Activated CD4-positive, CD25-positive, alpha-beta regulatory T cell (primary cell): ENCODE measurements at places on chromosomes 12 and 14.

DNA sequence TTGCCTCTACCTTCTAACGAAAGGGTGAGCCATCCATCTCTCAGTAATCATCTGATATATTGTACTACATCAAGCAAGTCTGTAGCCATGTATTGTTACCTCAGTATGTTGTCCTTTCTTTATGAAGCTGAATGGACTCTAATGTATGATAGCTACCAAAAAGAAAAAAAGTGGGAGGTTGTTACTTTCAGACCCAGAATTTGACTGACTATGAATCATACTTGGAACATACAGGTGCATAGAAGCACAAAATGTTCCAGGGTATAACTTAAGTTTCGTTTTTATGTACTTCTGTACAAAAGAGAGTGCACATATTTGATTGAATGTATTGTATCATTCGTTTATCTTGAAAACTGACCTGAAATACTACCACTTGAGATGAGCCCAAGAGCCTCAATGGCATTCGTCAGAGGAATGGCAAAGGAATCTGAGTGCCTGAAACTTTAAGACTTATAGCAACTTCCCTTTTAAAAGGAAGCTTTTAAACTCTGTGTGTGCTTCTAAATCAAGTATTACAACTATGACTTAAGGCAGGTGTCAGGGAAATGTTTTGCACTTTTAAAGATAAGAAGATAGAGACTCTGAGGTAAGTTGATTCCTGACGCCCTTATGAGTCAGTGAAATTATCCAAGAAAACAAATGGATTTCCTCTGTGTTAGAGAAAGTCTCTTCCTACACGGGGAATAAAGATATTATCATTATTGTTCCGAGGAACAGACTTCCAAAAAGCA, 951.5 kb downstream of the GALC start:
- no peak for DNase-seq

DNA sequence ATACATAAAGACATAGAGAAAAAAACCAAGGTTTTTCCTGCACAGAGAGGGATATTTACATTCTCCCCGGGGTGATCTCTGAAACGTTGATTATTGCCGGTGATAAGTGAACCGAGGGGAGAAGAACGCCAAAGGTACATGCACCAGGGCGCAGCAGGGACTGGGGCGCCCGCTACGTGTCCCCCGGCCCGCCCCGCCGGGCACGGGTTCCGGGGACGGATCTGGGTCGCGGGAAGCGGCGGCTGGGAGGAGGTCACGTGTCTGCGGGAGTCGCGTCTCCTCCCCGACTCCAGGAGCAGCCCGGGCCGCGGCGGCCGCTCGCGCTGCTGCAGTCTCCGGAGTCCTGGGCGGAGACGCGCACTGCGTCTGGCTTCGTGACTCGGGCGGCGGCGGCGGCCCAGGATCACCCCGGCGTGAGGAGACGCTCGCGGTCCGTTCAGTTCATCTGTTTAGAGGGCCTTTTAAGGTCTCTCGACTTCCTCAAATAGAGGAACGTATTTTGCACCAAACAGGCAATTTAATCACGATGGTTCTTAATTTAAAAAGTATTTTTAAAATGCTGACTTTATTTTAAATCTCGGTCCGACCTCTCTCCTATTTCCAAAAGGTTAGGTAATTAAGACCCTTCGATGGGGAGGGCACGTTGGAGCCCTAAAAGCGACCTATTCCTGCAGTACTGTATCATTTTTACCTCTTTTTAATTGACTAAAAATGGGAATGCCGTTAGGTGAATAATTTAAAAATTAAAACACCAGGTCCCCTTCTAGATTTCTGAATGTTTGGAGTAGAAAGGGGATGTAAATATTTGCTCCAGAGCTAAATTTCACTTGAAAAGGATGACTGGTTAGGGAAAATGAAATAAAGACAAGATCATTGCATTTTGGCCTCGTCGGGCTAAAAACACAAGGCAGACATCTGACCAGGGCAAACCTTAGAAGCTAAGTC, 1.8 kb upstream of the BHLHE41 start:
- DNase-seq: no peak

- DNase-seq: no peak
Observed at GRCh38 chr14:24693983-24694382, 60.0 kb upstream of the GZMB start.

DNA sequence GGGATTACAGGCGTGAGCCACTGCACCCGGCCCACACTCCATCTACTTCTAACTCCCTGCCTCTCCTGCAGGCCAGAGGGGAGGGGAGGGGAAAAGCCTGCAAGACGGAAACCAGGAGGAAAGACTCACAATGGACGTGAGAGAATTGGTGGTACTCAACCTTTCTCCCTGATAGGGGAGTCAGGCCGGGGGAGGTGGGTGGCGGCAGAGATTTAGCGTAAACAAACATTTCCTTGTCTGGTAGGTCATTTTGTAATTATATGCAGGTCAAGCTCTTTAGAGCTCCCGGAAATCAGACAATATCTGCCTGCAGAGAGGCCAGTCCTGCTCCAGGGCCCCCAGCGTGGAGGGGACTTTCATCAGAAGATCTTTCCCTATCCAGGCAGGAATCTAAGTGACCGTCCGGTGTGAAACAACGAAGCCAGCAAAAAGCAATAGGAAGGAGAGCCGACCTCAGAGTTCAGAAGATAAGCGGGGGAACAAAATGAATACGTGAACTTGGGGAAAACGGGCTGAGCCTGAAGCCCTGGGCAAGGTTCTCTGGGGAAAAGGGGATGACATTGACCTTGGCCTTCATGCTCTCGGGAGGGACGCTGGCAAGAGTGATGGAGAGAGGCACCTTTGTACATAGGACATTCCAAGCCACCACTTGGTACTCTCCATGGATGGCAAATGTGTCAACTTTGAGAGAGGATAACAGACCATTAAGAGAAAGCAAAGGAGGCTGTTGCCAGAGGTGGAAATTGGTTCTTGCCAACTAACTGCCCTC, 62.3 kb downstream of the SPRING1 start:
- DNase-seq: no peak

GRCh38 chr14:59904184-59904583, 15.8 kb upstream of the LRRC9 start:
- no peak for DNase-seq

GRCh38 chr14:99518441-99519346, 37.5 kb downstream of the CCNK start:
- DNase-seq: peak; percentile 82

DNA sequence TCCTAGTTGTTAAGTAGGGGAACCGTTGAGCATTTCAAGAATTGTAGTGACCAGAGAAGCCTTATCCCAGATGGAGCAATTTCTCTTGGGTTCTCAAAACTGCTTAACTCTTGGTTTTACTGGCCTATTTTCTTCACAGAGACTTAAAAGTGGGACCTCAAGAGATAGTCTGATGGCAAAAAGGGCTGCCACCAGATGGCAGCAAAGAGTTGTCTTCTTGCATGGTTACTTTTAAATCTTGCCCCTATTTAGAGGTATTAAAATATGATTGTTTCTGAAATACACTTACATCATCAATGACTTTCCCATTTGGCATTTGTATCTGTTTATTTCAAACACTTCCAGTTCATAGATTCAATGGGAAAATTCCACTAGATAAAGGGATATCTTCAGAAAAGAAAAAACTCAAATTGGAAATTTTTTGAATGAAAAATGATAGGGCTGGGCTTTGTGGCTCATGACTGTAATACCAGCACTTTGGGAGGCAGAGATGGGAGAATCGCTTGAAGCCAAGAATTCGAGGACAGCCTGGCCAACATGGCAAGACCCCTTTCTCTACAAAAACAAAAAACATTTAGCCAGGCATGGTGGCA, 69.9 kb upstream of the CNTN1 start:
- DNase-seq: no peak

DNA sequence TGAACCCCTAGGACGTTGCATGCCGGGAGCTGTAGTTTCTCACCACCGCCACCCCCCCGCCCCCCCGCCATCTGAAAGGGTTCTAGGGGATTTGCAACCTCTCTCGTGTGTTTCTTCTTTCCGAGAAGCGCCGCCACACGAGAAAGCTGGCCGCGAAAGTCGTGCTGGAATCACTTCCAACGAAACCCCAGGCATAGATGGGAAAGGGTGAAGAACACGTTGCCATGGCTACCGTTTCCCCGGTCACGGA, 501 bp upstream of the HSP90B1 start:
- DNase-seq: peak; percentile 85

- no peak for DNase-seq
Observed at GRCh38 chr12:92650228-92650822, 52.5 kb upstream of the PLEKHG7 start.

DNA sequence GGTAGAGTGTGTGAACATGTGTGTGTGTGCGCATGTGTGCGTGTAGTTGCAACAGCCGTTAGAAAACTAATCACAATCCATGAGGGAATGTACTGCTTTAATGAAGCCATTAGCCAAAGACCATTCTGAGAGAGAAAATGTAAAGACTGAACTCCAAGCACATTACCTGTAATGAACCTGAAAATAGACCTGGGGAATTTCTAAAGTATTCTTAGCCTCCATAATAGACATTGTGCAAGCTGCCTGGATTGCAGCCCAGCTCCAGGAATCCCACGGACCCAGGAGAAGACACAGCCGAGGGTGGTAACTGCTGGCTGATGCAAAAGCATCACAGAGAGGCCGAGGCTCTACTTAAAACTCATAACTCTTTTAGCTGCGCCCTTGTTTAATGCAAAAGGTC, 156.6 kb downstream of the SLC15A4 start:
- DNase-seq: no peak

DNA sequence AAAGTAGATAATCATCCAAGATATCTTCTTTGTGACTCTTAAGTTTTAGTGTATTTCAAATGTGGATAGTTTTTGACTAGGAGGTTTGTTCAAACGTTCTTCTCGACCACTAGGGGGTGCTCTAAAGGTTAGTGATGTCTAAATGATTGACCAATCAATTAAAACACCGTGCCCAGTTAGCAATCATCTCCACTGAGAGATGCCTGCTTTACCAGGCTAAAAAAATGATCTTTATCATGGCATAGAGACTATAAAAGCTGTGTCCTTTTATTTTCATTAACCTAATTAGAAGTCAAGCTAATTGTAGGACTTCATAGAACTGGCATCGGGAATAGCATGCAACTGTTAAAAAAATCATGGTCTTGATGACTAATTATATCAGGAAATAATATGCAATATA, 153.9 kb downstream of the PRKCH start:
- DNase-seq: no peak

GRCh38 chr14:65867333-65867732, 454.8 kb downstream of the FUT8 start:
- DNase-seq: no peak

DNA sequence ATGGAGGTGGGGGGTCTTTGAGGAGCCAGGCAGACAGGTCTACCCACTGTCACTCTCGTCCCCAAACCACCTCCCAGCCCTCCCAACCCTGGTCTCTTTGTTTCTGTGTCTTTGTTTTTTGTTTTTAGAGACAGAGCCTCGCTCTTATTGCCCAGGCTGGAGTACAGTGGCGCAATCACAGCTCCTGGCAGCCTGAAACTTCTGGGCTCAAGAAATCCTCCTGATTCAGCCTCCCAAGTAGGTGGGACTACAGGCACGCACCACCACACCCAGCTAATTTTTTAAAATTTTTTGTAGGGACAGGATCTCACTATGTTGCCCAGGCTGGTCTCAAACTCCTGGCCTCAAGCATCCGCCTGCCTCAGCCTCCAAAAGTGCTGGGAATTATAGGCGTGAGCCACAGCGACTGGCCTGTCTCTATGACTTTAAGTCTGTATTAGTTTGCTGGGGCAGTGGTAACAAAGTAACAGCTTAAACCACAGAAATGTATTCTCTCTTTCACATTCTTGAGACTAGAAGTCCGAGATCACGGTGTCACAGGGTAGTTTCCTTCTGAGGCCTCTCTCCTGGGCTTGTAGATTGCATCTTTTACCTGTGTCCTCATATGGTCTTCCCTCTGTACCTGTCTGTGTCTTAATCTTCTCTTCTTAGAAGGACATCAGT, 26.1 kb downstream of the DTX1 start:
- DNase-seq: no peak

DNA sequence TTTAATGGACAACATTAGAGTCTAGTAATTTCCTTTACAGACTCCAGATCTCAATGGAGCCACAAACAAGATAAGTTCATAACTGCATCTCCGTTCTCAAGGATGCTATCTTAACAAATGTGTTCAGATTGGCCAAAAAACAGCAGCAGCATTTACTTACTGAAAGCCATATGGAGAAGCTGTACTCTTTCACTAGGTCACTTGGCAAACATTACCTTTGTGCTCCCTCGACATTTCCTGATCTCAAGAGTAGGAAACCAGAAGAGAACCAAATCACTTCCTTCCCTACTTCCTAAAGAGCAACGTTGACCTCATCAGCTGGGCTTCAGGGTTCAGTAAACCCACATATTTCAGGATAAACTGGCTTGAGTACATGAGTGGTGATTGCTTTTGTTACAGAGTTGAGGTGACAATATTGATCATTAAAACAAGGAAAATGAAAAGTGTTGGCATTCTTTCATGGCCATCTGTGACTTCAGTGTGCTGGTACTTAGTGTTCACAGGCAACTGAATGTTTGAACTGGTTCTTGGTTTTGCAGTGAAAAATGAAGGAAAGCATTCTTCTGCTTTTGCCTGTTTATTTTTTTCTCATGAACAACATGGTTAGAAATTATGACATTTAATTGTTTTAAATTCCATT, 449.6 kb downstream of the TMEM117 start:
- no peak for DNase-seq

GRCh38 chr12:78146365-78146772, 315.7 kb downstream of the NAV3 start:
- DNase-seq: no peak

DNA sequence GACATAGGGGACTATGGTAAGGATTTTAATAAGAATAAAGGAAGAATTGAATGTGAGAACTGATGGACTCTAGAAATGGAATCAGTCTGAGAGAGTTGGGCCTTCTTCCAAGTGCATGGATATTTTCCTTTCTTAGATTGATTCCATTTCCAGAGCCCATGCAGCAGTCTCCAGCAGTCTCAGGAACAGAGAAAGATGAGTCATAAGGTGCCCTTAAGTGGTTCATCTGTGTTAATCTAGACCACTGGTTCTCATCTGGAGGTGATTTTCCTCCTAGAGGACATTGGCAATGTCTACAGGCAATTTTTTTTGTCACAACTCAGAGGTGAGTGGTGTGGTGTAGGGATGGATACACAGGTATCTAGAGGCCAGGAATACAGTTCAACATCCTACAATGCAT, 25.9 kb downstream of the TRIM9 start:
- no peak for DNase-seq
